ENCODE measurements at places on chromosomes 16 and 17. TPM values are rescaled to one million over a fixed set of nuclear protein-coding genes. Genes with fewer than 3 reads are reported as not detected.
A peak's percentile ranks its signal among the peaks of the same experiment; 100 is the strongest.

DNA sequence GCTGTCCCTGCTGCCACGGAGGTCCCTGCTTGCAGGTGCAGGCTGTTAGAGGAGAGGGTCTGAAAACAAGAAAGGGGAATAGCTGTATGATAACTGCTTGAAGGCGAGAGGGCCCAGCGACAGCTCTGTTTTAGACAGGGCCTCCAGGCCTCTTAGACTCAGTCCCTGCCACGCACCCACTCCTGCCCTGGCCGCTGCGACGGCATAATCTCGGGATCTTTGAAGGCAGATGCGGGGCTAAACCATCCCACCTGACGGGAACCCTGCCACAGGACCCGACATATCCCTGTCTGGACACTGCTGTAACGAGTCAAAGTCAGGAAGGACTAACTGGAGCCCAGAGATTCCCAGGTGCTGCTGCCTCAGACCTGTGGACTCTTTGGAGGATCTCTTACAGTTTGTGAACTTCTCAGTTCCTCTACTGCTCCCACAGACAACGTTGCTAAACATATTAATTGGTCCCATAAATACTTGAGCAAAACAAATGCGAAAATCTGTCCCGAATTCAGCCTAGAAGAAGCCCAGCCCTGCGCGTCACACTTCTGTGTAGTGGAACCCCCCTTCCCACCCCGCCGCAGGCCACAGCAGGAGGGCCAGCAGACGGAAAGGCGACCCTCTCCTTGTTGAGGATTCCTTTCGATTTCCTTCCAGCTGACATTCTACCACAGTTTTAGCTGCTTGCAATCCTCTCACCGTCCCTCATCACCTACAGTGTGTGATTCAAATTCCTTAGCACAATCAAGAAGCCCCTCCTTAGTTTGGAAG is 998 bp upstream of the TMEM11 start:
- H3K27ac ChIP-seq: peak overlapping the region; percentile 58
- peaks cover 68% of the 10 kb centered on the region for H3K4me1 ChIP-seq
- peak overlapping the region; percentile 84 for H3K4me3 ChIP-seq
- H3K36me3 ChIP-seq: peaks cover 10% of the 10 kb centered on the region

GRCh38 chr16:15041271-15042004 is 14.4 kb downstream of the NTAN1 start:
- no peak overlapping the region for H3K27ac ChIP-seq
- H3K36me3 ChIP-seq: peaks cover 22% of the 10 kb centered on the region
- no peaks in the 10 kb centered on the region for H3K27me3 ChIP-seq
- no peak overlapping the region for H3K4me3 ChIP-seq
- DNase-seq: no peak

GRCh38 chr17:51722994-51723393 is 435.5 kb downstream of the CA10 start:
- H3K27ac ChIP-seq: no peak overlapping the region
- no peak overlapping the region for H3K4me3 ChIP-seq
- no peak for DNase-seq
- H3K27me3 ChIP-seq: no peaks in the 10 kb centered on the region
- peaks cover 3% of the 10 kb centered on the region for H3K4me1 ChIP-seq

DNA sequence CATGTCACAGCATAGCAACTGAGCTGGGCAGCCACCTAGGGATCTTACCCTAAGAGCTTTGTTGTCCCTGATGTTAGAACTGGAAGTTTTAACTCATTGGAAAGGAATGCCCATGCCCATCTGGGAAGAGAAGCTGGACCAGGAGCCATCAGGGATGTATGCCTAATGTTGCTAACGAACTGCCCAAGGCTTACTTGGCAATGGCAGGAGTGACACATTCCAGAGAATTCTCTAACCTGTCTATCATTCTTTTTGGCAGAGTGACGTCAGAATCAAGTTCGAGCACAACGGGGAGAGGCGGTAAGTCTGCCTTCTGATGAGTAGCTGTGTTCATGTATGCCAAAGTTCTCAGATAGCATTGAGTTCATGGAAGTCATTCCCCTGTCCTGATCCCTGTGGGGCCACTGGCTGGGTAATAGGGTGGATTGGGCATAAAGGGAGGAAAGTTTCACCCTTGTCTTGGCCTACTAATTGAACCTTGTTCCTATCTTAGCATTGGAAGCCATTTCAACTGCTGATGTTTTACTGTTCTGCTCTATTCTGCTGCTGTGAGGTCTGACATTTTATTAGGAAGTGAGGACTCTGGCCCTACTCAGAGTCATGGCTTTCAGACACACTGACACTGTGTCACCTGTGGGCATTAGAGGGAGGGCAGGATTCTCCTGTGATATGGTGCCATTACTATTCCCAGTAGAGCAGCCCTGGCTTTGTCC is 23.7 kb downstream of the MAP3K3 start:
- DNase-seq: no peak
- H3K27me3 ChIP-seq: no peaks in the 10 kb centered on the region
- peaks cover 20% of the 10 kb centered on the region for H3K36me3 ChIP-seq
- no peak overlapping the region for H3K4me3 ChIP-seq
- H3K4me1 ChIP-seq: peaks cover 18% of the 10 kb centered on the region

GRCh38 chr16:14372471-14372870 is 257.6 kb downstream of the PARN start:
- no peak overlapping the region for H3K4me3 ChIP-seq
- no peaks in the 10 kb centered on the region for H3K4me1 ChIP-seq
- no peak for DNase-seq
- H3K36me3 ChIP-seq: no peaks in the 10 kb centered on the region
- H3K27ac ChIP-seq: no peak overlapping the region
- no peaks in the 10 kb centered on the region for H3K27me3 ChIP-seq

DNA sequence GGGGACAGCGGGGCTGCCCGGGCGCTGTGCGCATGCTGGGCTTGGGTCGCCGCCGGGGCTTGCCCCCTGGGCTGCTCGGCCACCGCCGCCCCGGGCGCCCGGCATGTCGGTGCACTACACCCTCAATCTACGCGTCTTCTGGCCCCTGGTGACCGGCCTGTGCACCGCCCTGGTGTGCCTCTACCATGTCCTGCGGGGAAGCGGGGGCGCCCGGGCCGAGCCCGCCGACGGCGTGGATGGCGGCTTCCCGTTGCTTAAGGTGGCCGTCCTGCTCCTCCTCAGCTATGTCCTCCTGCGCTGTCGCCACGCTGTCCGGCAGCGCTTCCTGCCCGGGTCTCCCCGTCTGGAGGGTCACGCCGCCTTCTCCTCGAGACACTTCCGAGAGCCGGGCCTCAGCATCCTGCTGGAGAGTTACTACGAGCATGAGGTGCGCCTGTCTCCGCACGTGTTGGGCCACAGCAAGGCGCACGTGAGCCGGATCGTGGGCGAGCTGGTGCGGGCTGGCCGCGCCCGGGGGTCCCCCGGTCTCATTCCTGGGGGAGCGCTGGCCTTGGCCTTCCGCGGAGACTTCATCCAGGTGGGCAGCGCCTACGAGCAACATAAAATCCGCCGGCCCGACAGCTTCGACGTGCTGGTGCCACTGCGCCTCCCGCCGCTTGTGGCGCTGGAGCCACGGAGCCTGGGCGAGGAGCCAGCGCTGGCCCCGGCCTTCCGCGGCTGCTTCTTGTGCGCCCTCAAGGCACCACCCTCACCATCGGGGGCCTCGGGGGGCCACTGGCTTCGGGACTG is 789 bp downstream of the ITPRIPL2 start:
- peak; percentile 42 for DNase-seq
- H3K4me3 ChIP-seq: peak overlapping the region; percentile 65
- no peaks in the 10 kb centered on the region for H3K36me3 ChIP-seq
- peaks cover 21% of the 10 kb centered on the region for H3K27me3 ChIP-seq
- peak overlapping the region; percentile 54 for H3K27ac ChIP-seq

CACNG3 gene
- not detected for total RNA-seq

RRAD gene
- total RNA-seq: 0.65 TPM

DNA sequence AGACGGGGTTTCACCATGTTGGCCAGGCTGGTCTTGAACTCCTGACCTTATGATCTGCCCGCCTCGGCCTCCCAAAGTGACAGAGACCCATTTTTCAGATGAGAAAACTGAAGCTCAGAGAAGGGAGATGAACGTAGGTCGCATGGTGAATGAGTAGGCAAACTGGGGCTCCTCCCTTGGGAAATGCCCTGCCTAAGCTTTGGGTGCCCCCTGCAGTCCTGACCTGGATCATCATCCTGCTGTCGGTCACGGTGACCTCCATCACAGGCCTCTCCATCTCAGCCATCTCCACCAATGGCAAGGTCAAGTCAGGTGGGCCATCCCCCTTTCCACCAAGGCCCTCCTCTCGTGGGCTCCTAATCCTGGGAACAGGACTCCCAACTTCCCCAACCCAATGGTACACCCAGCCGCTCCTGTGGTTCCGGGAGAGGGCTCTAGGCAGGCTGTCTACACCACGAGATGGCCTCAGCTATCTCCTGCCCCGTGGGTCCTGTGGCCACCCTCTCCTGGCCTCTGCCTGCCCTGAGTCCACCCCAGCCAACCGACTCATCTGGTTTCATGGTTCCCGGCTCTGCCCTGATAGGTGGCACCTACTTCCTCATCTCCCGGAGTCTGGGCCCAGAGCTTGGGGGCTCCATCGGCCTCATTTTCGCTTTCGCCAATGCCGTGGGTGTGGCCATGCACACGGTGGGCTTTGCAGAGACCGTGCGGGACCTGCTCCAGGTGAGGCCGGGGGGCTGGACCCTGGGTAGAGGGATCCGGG is 4.7 kb downstream of the SLC12A3 start:
- no peak overlapping the region for H3K27ac ChIP-seq
- H3K4me3 ChIP-seq: no peak overlapping the region
- peak; percentile 68 for DNase-seq
- no peaks in the 10 kb centered on the region for H3K27me3 ChIP-seq
- H3K4me1 ChIP-seq: no peaks in the 10 kb centered on the region
- H3K36me3 ChIP-seq: no peaks in the 10 kb centered on the region

DNA sequence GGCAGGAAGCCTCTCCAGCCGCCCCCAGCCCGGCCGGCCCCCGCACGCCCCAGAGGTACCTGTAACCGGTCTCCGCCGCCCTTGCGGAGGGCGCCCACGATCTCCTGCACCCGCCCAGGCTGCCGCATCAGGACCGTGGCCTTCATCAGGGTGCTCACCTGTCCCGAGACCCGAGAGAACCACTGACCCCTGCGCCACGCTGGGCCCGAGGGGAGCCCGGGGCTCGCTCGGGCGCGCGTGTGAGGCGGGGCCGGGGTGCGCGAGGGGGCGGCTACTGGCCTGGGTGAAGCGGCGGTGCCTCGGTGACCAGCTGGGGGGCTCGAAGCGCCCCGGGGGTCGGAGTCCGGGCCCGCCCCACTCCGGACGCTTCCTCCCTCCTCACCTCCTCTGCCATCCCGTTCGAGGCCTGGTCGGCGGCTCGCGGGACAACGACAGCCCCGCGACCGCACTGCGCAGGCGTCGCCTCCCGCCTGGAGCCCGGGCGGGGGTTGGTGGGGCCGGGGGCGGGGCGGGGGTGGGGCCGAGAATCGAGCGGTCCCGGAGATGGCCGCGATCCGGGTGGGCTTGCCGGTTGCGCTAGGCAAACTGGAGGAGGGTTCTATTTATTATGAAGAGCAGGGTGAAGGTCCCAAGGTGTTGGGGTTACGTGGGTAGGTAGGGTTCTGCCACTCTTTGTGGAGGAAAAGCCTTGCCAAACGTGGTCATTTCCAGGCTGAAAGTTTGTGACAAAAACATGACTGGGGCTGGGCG is at the start of gene NT5C3B:
NT5C3B (minus strand) TSS at position 433 of the 750 bp plus-strand sequence; CDS start at position 394, 39 bp downstream.
- peaks cover 2% of the 10 kb centered on the region for H3K27me3 ChIP-seq
- peaks cover 4% of the 10 kb centered on the region for H3K36me3 ChIP-seq
- DNase-seq: peak; percentile 59
- H3K4me3 ChIP-seq: peak within 1 kb of the TSS; percentile 79

DNA sequence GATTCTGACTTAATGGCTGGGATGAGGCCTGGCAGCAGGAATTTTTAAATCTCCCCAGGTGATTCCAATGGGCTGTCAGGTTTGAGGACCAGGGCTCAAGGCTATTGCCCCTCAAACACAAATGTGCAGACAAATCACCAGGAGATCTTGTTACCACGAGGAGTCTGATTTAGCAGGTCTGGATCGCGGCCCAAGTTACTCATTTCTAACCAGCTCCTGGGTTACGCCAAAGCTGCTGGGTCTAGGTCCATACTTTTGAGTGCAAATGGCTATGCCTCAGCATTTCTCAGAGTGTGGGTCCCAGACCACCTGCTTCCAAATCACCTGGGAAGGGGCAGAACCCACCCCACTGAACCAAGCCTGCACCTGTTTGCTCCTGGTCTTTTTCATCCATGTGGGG is 33.1 kb downstream of the CNGB1 start:
- H3K4me3 ChIP-seq: no peak overlapping the region
- peaks cover 2% of the 10 kb centered on the region for H3K27me3 ChIP-seq
- H3K4me1 ChIP-seq: no peaks in the 10 kb centered on the region
- H3K27ac ChIP-seq: no peak overlapping the region
- H3K36me3 ChIP-seq: no peaks in the 10 kb centered on the region
- no peak for DNase-seq

GRCh38 chr17:15038656-15039055 is 226.5 kb downstream of the PMP22 start:
- H3K4me3 ChIP-seq: no peak overlapping the region
- no peaks in the 10 kb centered on the region for H3K36me3 ChIP-seq
- no peak for DNase-seq

GRCh38 chr17:69959283-69959682 is 115.7 kb upstream of the KCNJ16 start:
- no peak overlapping the region for H3K27ac ChIP-seq
- no peak overlapping the region for H3K4me3 ChIP-seq
- no peaks in the 10 kb centered on the region for H3K36me3 ChIP-seq
- DNase-seq: no peak
- H3K4me1 ChIP-seq: no peaks in the 10 kb centered on the region
- no peaks in the 10 kb centered on the region for H3K27me3 ChIP-seq

DNA sequence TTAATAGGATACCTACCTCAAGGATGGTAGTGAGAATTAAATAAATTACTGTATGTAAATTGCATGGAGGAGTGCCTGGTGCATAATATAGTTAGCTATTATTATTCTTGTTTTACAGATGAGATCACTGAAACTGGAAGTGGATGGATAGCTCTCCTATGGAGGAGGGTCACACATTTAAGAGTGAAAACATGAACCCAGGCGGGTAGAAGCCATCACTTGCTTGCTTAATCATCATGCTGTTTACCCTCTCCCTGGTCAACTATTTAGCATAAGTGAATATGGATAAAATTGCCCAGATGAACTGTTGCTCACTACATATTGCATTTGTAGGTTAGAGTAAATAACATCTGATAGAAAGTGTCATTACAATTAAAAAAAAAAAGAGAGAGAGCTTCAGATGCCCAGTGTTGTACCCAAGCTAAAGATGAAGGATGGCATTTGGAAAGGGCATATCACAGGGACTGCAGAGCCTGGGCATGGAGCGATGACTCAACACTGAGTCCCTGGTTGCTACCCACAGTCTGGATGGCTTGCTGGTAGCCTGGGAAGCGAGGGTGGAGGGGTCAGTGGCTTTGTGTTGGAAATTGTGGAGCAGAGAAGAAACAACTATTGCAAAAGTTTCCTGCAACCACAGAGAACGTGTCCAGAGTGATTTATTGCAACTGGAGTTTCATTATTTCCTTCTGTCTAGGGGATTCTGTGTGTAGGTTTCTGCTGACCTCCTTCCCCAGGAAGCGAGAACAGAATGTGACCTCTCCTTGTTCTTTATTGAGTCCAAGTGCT is 414.4 kb downstream of the SHISA9 start:
- H3K36me3 ChIP-seq: no peaks in the 10 kb centered on the region
- H3K4me1 ChIP-seq: no peaks in the 10 kb centered on the region
- peaks cover 3% of the 10 kb centered on the region for H3K27me3 ChIP-seq

Measured in activated CD4-positive, alpha-beta memory T cell treated with anti-CD3 and anti-CD28 coated beads for 36 hours (primary cell).